CD4-positive, alpha-beta T cell treated with Interleukin-1 beta for 1 hour (primary cell): ENCODE measurements at places on chromosomes 7 and 10.

DNA sequence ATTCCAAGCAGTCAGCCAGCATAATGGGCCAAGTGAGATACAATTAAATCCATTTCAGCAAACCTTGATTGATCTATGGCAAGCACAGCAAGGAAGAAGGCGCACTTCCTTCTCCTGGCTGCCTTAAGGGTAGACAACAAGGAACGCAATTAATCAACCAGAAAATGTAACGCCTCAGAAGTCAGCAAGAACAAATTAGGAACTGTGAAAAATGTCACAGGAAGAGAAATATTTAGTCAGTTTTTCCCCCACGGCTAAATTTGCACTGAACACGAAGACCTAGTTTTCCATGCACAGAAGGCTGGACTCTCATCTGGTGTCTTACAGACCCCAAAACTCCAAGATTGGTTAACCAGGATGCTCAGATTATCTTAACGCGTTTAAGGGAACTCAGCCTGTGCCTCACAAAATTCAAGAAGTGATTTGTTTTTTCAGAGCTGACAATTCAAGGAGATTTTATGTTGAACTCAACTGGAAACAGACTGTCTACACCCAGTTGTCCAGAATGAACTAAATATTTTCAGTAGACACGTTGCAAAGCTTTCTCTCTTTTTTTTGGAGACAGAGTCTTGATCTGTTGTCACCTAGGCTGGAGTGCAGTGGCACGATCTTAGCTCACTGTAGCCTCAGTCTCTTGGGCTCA lies 14.2 kb downstream of the SNX8 start:
- DNase-seq, result no peak

- DNase-seq, result no peak
Observed at GRCh38 chr7:42226354-42226941, 10.6 kb downstream of the GLI3 start.

- DNase-seq, result no peak
Observed at GRCh38 chr7:51259766-51260165, 56.8 kb downstream of the COBL start.

GRCh38 chr10:62250594-62251198 lies 17.9 kb downstream of the RTKN2 start:
- DNase-seq, result no peak

DNA sequence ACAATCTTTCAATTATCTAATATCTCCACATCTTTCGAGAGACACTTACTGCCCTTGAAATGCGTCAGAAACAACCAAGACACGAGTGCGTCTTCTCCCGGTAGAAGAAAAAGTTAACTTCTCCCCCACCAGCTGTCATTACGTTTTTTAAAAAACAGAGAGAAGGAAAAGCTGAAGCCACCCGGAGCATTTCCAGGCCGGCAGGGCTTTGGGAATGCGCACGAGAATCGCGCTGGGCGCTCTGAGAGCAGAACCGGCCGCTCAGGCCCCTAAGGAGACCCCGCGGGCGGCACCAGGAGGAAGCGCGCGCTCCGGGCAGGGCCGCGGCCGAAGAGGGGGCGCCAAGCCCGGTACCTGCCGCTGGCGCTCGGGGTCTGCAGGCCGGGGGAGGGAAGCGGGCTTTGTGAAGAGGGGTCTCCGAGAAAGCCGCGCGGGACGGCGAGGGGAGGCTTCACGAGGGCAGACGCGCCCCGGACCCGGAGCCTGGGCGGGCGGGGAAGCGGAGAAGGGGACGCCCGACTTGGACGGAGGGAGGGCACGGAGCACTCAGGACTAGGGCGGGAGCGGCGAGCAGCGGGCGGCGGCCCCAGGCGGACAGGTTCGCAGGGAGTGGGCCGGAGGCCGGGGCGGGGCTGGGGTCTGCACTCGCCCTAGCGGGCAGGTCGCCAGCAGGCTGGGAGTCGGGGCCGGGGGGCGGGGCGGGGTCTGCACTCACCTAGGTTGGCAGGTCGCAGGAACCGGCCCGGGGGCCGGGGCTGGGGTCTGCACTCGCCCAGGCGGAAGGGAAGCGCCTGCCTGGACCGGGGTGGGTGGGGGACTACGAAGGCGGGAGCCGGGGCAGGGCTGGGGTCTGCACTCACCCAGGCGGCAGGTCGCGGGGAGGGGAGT lies 932 bp downstream of the ESYT2 start:
- no peak for DNase-seq

DNA sequence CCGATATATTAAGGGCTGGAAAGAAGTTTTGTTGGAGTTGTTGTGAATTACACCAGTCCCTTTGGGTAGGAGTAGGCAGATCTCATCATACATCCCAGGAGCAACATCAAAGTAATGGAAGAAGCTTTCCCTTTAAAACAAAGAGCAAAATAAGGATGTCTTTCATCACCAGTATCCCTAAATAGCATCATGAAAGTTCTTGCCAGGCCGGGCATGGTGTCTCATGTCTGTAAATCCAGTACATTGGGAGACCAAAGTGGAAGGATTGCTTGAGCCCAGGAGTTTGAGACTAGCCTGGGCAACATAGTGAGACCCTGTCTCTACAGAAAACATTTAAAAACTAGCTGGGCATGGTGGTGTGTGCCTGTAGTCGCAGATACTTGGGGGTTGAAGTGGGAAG lies 38.7 kb downstream of the LRRC20 start:
- DNase-seq, result no peak
